ENCODE measurements at places on chromosomes 7 and 10.

DNA sequence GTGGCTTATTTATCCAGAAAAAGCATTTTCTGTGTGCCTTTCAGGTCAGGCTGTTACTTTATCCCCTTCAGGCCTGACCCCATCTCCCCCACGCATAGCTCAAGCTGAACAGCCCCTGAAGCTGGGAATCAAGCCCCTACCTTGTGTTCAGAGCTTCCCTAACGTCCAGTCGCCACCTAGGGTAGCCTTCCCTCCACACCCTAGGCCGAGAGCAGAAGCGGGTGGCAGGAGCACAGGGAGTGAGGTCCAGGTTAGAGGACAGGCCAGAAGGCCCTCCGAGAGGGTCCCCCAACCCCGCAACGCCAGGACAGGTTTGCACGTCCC is 479 bp upstream of the SEMA4G start:
- no peak for DNase-seq

GRCh38 chr10:86385806-86386205 is 19.2 kb upstream of the GRID1 start:
- DNase-seq, result no peak

DNA sequence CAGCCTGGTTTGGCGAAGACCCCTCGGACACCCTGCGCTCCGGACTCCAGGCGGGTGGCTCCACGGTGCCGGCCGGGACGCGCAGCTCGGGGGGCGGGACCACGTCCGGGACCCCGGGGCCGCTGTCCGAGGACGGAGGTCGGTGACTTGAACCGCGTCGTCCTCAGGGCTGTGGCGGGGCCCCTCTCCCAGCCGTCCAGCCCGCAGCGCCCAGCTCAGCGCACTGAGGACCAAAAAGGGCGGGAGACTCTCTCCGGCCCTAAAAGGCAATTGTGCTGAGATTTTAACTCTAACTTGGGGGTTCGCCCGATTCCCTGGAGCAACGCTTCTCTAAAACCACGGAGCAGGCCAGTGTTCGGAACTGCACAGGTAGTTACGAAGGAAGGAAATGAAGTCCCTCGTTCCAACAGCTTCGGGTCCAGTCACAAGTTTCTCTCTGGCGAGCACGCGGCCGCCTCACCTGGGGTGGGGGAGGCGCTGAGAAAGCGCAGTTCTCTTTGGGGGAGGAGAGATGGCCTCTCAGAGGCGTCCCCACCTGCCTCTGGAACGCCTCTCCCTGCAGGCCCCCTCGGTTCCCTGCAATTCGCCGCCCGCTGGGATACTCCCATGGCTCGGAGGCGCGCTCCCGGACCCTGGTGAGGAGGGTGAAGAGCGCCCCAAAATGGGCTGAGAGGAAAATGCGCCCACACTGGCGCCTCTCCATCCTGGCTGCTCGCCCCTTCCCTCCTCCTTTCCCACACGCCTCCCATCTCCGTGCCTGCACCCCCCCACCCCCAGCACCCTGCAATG is 352.7 kb downstream of the DNAJB6 start:
- no peak for DNase-seq

DNA sequence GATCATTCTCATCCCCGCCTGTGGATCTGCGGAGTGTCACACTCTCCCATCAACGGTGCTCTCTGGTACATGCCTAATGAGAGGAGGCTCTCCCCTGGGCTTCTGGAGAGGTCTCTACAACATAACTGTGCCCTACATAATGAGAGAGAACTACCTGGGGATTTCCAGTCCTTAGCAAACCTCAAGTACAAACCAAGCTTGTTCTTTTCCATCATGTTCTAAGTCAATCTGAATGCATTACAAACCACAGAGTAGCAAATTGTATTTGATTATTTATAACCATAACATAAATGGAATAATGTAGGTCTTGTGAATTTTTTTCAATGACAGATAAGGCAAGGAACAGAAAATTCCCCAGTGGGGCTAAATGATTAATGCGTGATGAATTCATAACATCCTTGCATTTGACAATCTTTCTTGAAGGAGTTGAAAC is 412.4 kb upstream of the NRP1 start:
- no peak for DNase-seq

DNA sequence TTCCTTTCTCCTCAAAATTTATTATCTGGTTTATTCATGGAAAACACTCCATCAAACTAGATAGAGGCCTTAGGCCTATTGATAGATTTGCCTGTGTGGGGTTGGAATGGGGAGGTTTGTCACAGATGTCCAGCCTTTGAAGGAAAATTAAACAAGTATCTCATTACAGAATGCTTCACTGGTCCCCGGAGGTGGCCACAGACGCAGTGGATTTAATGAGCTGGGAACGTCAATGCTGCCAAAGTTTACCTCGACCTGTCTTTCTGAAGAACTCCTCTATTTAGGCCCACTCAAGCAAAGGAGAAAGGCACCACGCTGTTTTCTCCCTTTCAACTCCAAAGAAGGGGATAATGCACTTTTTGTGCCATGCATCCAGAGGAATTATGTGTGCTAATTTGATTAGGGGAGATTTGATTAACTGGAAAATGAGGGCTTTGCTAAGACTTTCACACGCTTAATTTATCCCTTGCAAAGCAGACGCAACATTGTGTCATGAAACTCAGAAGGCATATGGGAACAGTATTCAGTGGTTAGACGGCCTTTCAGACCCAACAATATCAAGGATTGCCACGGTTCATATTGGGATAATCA is 558.8 kb upstream of the GALNT17 start:
- DNase-seq, result no peak

DNA sequence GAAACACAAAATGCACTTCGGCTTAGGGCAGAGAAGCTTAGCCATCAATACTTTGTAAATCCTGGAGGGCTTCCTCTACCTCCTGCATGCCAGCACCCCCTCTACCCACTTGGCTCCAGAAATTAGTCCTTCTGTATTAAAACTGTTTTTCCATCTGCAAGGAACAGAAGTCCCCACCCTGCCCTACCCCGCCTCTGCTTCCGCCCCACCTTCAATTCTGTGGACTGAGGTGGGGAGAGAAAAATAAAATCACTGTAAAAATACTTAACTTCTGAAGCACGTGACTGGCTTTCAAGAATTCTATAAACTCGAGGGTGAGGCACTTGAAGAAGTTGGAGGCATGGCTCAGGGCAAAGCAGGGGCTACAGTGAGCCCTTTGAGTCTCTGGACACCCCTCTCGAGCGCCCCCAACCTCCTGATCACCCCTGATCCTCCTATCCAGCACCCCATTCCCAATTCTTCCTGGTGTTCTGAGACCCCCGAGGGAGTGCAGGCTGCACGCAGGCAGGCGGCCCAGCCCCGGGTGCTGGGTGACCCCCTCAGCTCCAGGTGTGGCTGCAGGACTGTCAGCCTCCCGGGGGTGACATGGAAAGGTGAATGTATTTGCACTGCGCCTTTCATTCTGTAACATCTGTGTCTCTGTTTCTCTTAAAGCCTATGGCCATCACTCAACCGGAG is 7.3 kb upstream of the KIAA1217 start:
- no peak for DNase-seq
